ENCODE measurements at places on chromosomes 1 and 21.

- no peak for DNase-seq
Measured at GRCh38 chr1:164930241-164930640, 371.3 kb downstream of the PBX1 start.

DNA sequence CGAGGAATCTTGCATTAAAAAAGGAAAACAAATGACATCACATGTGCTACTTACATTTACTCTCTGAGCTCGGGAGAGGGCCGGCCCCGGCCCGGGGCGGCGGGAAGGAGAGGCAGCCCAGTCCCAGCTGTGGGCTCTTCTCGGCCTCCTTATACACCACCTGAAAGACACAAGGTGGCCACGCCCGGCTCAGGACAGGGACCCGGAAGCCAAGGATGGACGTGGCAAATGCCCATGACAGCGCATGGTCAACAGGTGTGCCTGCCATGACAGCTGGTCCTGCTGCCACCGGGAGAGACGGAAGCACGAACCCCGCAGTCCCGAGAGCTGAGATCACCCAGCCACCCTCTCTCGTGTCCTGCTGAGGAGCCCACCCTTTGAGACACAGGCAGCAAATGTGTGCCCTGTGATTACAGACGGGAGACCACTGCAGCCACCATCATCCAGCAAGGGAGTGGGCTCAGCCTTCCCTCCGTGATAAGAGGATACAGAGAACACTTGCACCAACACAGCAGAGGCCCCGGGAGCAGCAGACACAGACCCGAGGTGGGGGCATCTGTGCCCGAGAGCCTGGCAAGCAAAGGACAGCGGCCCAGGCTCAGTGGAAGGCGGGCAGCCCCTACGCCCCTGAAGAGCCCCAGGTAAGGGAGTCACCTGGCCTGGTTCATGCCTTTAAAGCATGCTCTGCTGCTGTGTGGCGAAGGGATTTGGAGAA lies 8.7 kb downstream of the TPRG1L start:
- no peak for DNase-seq

GRCh38 chr1:204296431-204296988 lies 63.2 kb downstream of the PLEKHA6 start:
- DNase-seq: no peak

GRCh38 chr1:998745-998994 lies 1.2 kb downstream of the HES4 start:
- DNase-seq: no peak

DNA sequence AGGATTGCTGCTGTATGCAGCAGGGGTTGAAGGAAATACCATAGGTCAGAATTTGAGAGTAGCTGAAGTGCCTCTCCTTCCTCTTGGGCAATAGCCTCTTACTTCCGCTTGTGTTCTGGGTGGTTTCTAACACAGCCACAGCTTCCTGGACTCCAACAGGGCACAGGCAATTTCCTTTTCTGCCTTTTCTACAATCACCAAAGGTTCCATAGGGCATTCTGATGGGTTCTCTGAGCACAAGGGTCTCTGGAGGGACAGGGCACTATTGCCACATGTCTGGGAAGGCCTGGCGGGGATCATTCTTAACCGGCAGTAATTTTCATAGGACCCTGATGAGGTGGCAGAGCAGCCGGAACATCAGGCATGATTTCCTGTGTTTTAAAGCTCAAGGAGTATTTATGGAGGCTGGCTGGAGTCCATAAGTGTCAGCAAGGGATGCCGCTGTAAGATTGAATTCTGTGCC lies 5.5 kb upstream of the AGTRAP start:
- no peak for DNase-seq
